ENCODE measurements at places on chromosomes 11 and 22.

DNA sequence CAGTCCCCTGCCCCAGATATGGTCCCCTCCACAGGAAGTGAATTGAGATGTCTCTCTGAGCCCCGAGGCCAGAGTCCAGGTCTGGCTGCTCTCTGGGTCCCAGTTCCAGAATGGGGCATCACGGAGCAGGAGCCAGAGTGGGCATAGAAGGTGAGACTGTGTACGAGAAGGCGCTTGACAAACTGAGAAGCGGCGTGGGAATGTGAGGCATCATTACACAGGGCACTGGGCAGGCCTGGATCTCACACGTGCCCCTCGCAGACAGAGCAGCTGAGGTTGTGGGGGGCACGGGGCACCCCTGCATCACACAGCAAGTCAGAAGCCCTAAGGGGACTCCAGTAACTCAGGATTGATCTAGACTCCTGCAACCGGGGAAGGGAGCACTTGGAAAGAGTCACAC is 9.2 kb downstream of the STARD10 start:
- no peak for DNase-seq

DNA sequence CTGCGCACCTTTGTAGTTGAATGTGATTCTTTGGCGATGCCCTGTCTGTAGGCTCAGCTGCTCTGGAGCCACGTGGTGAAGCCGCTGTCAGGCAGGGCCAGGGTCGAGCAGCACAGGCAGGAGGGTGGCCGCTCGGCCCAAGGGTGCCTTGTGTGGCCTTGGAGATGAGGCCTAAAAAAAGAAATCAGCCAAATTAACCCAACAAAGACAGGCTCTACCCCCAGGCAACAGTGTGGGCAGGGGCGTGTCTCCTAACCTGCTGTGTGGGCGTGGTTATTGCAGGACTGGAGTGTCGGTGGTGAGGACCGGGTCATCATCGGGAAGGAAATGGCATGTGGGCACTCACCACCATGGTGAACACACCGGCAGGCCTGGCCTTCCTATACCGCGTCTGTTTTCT is 34.3 kb downstream of the CTTN start:
- DNase-seq = no peak

DNA sequence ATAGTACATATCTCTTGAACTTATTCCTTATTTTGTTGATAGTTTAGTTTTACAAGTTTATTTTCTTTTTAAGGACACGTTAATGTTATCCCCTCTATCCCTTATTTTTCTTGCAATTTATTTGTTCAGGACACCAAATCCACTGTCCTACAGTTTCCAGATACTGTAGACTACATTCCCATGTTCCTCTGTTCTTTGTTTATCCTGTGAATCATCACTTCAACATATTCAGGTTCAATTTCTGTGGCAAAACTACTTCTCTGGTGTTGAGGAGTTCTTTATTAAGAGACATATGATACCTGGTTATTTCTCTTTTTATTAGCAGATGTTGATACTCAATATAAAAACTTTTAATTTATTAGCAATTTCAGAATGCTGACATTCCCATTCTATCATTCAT is 72.8 kb upstream of the CLNS1A start:
- DNase-seq = peak; percentile 6

DNA sequence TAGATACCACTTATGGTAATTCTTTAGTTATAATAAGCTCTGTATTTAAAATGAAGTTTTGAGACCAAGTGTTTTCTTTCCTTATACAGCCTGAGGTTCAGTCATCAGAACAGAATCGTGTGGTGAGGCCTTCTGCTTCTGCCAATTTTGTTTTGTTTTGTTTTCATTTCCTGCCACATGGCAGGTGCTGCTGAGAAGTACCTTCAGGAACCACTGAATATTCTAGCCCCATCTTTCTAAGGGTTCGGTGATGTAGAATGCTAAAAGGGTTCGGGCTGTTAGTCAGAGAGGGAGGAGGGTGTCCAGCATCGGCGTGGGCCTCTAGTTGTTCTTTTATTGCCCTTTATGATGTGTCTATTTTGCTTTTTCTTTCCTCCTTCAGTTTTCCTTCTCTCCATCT is 25.8 kb downstream of the TNRC6B start:
- DNase-seq = no peak

- DNase-seq = peak; percentile 74
Measured at GRCh38 chr11:110909336-110909735, 197.1 kb upstream of the ARHGAP20 start.

DNA sequence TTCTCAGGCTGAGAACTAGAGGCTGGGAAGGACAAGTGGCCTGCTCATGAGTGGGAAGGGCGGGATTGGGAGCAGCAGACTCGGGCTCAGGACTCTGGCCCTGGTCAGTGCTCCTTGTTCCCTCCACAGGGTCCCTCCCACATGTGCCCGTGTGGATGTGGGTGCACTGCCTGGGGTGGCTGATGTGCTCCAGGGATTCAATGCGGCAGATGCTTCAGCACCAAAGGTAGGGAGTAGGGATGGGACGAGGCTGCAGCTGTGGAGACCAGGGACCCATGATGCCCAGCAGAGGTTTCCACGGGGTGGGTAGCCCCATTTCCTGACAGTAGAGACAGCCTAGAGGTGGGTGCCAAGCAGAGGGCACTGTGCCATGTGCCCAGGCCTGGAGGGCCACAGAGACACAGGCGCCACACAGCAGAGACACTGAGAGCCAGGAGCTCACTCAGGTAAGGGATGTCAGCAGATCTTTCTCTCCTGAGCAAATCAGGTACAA is 89.5 kb downstream of the GGTLC2 start:
- DNase-seq = no peak

GRCh38 chr11:63508009-63508408 is 2.1 kb downstream of the LGALS12 start:
- DNase-seq = peak; percentile 33

GRCh38 chr22:20569059-20570058 is 61.9 kb downstream of the MED15 start:
- peak; percentile 98 for DNase-seq

- DNase-seq = peak; percentile 22
Measured at GRCh38 chr11:111194860-111195568, 50.5 kb upstream of the POU2AF2 start.

DNA sequence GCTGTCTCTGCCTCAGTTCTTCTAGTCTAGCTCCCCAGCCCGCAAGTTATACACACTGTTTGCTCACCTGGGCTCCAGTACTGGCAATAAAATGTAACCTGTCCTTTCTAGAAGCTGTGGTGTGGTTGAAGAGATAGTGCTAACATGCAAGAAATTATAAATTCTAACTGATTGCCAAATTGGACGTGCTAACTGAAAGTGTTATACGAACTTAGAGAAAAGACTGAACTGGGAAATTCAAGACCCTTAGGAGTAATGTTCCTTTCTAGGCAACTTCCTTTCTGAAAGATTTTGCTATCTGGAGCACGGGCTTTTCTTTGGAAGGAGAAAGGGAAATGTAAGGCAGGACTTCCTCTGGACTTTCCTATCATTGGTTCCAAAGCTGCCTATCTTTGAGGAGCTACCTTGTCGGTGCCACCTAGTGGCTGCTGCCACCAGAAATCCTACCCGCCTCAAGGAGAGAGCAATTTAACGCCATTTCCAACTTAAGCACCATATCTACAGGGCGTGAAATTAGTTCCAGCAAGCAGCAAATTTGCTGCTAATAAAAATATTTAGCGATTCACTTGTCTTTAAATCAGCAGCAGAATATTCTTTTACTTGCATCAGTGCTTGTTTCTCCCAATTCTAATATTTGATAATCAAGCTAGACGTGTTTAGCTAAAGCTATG is 12.7 kb upstream of the TMEM218 start:
- peak; percentile 57 for DNase-seq

- peak; percentile 42 for DNase-seq
Measured at GRCh38 chr11:86245369-86246292, 1.1 kb downstream of the EED start.

DNA sequence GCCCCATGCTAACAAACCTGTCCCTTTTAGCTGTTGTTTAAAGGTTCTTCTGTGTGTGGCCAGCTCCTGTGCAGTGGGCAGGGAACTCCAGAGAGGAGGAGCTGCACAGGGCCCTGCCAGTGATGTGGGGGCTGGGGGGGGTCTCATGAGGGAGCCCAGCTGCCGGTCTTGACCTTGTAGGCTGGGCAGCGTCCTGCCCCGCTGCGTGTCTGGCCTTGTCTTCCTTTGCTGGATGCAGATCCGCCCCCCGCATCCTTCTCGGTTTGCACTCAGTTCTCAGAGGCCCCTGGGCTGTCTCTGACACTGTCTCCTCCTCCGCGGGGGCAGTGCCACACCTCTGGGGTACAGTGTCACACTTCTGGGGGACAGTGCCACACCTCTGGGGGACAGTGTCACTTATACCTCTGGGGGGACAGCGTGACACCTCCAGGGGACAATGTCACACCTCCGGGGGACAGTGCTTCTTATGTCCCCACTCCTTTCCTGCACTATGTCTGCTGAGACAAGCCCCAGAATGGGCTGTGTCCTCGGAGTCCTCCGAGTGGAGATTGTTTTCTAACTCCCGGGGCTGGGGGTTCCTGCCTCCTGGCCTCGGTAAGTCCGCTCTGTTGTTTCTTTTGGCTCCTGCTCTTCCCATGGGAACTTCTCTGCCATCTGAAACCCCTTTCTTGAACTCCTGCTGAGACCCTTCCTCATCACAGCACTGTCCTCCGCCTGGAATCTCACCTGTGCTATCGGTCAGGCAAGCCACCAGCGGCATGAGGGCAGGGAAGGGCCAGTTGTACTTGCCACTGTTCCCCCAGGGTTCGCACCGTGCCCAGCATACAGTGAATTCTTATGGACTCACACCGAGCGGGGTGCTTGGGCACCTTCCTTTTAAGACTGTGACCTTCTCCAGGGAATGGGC is 788.3 kb downstream of the TBC1D22A start:
- no peak for DNase-seq

GRCh38 chr22:38766076-38766777 is 10.4 kb upstream of the SUN2 start:
- DNase-seq = peak; percentile 68

- DNase-seq = no peak
Measured at GRCh38 chr22:40410731-40411505, 40.5 kb downstream of the SGSM3 start.

DNA sequence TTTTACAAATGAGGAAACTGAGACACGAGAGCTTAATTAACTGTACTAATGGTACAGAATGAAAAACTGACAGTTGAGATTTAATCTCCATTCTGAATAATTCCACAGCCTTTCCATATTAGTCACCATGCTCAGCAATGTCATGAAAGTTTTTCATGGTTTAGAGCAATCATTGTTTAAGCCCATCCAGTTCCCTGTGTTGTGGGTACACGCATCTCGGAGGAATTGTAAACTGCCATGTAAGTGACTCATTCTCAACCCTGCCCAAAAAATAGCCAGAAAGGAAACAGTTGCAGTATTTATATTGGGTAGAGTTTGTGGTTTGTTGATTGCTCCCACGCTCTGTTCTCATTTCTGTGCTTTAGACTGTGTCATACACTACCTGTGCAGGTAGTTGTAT is 1790.8 kb downstream of the LRRC4C start:
- no peak for DNase-seq
